ENCODE measurements at places on chromosomes 1 and 21. TPM values are rescaled to one million over a fixed set of nuclear protein-coding genes. Genes with fewer than 3 reads are reported as not detected.

PDIK1L gene
- 15.4 TPM for total RNA-seq

MR1 gene
- total RNA-seq = 31.0 TPM

ANKRD34A gene
- 0.06 TPM for total RNA-seq

OR2T29 gene
- total RNA-seq = not detected

CTSE gene
- total RNA-seq = 189 TPM

PLEKHN1 gene
- 2.0 TPM for total RNA-seq

OSCP1 gene
- 28.6 TPM for total RNA-seq

CLEC20A gene
- total RNA-seq = not detected

LAX1 gene
- total RNA-seq = 2.4 TPM

RGS5 gene
- total RNA-seq = 63.9 TPM

EPB41 gene
- total RNA-seq = 48.7 TPM

ARTN gene
- total RNA-seq = 0.23 TPM

DNA sequence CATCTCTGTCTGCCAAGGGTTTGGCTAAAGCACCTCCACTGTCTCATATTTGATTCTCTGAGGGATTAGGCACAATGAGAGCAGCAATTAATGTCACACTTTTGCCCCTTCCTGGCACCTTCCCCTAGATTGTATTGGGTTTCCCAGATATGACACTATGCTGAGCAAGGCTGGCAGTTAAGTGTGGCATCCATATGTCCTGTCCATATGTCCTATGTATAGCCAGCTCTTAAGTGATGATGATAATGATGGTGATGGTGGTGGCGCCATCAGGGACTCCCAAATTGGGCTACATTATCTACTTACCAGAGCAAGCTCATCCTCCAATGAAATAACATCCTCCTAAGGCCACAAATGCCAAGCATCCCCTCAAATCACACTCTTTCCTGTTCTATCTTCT, 13.5 kb upstream of the LORICRIN start:
- DNase-seq = no peak

DNA sequence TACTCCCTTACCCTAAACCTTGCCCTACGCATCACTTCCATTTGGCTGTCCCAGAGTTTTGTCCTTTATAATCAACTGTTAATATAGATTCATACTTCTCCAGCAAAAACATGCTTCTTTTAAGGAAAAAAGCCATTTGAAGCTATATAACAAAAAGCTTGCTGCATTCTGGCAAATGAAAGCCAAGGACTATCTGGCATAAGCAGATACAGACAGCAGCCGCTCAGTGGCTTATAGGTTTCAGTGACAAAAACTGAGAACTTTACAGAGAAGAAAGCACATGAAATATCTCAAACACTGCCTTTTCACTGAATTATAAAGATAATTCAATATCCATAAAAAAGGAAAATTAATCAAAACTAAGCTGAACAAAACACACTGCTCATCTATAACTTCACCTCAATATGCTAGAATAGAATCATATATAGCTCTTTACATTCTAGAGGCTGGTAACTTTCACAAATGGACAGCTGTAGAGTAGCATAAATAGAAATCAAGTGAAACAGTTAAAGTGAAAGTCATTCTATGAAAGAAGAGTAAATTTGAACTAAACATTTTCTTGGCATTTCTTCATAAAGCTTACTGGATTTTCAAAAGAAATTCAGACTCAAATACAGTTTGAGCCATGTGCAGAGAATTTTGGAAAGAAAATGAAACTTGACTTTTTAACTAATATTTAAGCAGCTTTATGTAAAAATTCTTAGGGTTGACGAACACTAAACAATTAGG, 19.6 kb downstream of the CDC42BPA start:
- peak; percentile 16 for DNase-seq

- peak; percentile 27 for DNase-seq
These were observed 129.3 kb upstream of the VAMP3 start for GRCh38 chr1:7641587-7642417.

DNA sequence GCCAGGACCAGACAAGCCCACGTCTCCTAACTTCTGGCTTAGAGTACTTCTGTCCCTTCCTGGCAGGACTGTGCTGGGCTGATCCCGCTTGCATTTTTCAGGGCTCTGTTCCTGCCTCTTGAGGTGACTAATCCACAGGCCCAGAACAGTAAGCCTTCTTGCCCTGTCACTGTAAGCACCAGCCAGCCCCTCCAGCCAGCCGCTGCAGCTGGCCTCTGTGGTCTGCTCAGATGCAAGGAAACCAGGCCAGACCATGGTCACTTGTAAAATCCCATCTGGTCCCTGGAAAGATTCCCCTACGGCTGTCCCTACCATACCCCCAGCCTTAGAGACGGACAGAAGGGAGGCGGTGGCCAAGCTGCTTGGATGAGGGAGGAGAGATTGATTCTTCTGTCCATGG, 74.2 kb downstream of the KIRREL1 start:
- DNase-seq = no peak

DNA sequence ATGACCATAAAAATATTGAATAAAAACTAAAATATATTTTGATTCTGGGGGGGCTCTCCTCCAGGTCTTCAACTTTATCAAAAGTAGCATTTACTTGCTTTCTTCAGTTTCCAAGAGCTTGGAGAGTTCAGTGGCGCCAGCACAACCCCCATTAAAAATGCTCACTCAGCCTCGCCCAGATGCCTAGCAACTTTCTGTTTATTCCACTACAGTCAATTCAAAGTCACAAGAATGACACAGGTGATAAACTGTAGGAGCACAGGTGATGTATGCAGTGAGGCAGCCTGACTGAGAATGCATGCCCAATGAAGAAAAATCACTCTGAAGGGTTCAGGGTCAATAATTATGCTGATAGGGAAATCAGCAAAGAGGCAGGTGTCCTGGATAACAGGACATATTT, 159.4 kb upstream of the ATP1B1 start:
- no peak for DNase-seq

GRCh38 chr1:155719703-155720102, 30.8 kb downstream of the DAP3 start:
- DNase-seq = no peak

GRCh38 chr1:51327386-51327785, 3.0 kb downstream of the TTC39A start:
- no peak for DNase-seq

- peak; percentile 63 for DNase-seq
These were observed 486 bp downstream of the HSPA13 start for GRCh38 chr21:14382486-14382834.

DNA sequence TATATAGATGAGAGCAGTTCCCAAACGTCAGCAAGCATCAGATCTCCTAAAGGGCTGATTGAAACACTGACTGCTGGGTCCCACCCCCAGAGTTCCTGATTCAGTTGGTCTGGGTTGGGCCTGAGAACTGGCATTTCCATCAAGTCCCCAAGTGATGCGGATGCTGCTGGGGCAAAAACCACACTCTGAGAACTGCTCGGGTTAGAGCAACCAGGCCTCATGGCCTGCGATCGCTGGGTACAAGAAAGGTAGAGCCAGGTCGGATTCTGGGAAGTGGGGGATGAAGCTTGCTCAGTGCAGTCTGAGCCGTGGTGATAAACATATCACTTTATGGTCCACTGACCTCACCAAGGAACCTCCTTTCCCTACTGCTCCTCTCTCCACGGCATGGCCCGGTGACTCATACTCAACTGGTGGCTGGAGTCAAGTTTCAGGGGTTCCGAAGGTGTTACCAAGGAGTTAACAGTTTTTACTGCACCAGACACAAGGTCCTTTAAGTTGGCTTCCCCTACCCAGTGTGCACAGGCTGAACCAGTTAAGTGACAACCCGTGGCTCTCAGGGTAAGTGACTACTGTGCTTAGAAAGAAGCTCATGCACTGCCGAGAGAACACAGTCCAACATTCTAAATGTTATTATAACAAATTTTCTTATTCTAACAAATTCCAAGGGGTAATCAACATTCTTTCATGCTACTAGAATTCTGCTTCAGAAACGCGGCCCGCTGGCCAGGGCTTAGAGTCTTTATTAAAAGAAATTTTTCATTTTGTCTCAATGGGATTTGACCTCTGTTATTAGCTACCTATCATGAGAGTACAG, 153.5 kb downstream of the TGFBR3 start:
- peak; percentile 28 for DNase-seq

GRCh38 chr1:232034556-232034955, 408.0 kb downstream of the DISC1 start:
- no peak for DNase-seq

DNA sequence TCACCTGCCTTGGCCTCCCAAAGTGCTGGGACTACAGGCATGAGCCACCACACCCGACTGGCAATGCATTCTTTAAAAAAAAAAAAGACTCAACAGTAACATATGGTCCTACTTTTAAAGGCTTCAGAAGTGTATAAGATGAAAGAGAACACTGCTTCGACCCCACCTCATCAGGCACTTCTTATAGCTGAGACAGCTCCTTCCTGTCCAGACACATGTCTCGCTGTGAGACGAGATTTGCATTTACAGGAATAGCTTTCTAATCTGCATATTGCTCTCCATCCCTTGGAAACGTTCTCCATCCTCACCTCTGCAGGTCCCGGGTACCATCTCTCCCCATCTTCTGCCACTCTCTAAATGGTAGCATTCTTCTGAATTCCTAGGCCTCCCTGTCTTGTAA, 6.7 kb downstream of the AZIN2 start:
- no peak for DNase-seq

GRCh38 chr1:220487297-220487820, 40.6 kb upstream of the MARK1 start:
- peak; percentile 46 for DNase-seq

DNA sequence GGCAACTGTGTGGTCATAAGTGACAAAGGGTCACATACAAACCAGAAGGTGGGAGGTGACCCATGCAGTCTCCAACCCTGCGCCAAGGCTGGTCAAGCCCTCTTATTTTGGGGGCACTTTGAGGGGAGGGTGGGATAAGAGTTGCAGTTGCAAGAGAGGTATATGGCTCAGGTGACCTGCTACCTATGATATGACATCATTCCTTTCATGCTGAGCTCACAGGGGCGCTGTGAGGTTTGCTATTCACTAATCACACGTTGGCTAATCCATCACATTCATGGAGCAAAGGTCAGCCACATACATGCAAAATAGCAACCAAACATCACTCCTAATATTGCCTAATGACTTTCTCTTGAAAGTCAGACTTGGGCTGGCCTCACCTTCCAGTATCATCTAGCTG, 72.0 kb upstream of the PAXBP1 start:
- DNase-seq = no peak

DNA sequence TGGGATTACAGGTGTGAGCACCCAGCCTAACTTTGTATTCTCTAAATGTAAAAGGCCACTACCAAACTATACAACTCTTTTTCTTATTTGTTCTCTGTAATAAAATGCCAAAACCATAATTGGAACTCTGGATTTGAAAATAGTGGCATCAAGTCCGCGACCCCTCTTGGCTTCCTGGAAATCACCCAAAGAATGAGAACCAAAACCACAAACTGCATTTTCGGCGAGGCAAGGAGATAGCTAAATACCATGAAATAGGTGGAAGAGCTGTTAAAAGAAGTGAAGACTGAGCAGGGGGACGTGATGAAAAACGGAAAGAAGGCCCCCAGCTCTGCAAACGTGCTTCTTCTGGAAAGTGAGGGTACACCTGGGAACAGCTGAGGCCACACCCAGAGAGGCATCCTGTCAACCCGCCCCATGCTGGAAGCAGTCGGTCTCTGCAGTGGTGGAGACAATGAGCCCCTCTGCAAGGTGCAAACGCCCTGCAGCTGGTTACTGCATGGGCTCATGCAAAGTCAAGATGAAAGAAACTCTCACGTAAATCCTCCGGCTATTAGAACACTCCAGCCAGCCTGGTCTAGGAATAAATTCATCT, 22.5 kb downstream of the VPS26C start:
- no peak for DNase-seq

GRCh38 chr21:29717659-29718058, 222.1 kb downstream of the GRIK1 start:
- DNase-seq = no peak

DNA sequence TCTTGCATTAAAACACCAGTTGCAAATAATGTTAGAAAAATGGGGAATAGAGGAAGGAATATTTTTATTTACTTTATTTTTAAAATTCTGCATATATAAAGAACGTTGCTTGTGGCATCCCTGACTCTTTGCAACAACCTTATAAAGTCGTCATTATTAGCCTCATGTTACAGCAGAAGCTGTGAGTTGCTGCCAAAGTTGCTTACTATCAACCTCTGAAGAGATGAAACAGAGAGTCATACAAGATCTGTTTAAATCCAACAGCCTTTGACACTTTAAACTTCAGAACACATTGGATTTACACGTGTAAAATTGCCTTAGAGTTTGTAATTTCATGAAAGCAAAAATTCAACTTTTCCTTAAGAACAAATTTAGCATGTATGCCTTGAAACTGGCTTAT, 221.9 kb downstream of the MRPL39 start:
- no peak for DNase-seq

GRCh38 chr1:178282949-178283367, 189.1 kb downstream of the RASAL2 start:
- DNase-seq = peak; percentile 61

- no peak for DNase-seq
These were observed 16.3 kb downstream of the ARHGEF16 start for GRCh38 chr1:3470650-3471355.

DNA sequence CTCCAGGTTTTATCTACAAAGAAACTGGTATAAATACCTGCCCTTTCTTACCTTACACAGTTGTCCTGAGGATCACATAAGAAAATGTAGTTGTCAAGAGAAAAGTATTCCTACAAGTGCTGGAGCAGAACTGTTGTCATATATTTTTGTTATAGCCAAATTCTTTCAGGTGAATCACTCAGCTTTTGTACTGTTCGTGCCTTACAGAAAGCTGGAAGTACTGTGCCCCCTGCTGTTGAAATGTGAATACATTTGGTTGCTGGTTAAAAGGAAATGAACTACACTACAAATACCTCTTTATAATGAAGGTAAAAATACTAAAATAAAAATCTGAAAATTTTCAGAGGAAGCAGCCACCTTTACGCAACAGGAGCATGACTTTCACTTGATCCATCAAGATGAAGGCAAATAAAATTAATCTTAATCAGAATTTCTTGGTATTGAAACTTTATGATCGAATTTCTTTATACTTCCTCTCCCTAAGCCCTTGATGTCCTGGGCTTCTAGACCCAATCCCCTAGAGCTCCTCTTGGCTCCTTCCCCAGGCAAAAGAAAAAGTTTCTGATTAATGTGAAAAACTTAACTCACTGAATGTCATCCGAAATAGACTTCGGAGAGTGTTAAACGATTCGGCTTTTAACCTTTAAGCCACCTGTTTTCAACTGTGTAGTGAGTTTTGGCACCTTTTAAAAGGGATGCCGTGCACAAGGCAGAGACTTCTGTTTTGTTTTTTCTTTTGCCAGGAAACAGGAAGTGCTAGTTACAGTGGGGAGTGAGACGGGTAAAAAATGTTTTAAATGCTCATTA, 12.5 kb downstream of the CHML start:
- peak; percentile 56 for DNase-seq

- DNase-seq = no peak
These were observed 345.0 kb downstream of the NPHP4 start for GRCh38 chr1:5647234-5647633.

GRCh38 chr1:206649261-206649921, 14.1 kb downstream of the DYRK3 start:
- DNase-seq = no peak

DNA sequence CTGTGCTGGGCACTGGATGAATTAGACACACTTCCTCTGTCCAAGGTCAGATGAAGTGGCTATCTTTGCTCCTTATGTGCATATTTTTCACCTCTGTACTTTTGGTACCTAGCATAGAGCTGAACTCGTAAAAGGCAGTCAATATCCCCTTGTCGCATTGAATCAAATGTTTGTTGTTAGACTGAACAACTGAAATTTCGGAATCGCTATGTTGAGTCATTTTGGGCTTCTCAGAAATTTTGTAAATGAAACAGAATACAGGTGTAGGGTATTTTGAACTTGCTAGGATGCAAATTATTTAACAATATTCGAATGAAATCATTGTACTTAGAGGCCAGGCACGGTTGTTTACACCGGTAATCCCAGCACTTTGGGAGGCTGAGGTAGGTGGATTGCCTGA, 48.0 kb downstream of the PDE4B start:
- no peak for DNase-seq
